ENCODE measurements at places on chromosomes 7 and 10.

DNA sequence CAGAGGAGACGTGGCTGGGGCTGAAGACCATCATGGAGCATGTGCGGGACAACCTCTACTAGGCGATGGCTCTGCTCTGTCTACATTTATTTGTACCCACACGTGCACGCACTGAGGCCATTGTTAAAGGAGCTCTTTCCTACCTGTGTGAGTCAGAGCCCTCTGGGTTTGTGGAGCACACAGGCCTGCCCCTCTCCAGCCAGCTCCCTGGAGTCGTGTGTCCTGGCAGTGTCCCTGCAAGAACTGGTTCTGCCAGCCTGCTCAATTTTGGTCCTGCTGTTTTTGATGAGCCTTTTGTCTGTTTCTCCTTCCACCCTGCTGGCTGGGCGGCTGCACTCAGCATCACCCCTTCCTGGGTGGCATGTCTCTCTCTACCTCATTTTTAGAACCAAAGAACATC lies 22.0 kb upstream of the CPA5 start:
- DNase-seq, result no peak

- no peak for DNase-seq
These were observed 634.4 kb upstream of the POT1 start for GRCh38 chr7:125563964-125564529.

DNA sequence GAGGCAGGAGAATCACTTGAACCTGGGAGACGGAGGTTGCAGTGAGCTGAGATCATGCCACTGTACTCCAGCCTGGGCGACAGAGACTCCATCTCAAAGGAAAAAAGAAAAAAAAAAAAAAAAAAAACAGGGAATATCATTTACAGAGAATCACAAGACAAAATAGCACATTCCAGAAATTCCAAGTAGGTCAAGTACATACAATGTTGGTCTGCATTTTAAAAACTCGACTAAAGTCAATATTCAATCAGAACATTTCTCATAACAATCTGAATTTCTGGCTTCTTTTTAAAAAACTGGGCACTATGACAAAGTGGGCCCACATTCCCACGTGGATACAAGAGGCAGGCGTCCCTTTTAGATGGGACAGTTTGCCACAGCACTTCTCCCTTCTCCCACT lies 12.8 kb downstream of the ZC3HAV1L start:
- DNase-seq, result peak; percentile 35

DNA sequence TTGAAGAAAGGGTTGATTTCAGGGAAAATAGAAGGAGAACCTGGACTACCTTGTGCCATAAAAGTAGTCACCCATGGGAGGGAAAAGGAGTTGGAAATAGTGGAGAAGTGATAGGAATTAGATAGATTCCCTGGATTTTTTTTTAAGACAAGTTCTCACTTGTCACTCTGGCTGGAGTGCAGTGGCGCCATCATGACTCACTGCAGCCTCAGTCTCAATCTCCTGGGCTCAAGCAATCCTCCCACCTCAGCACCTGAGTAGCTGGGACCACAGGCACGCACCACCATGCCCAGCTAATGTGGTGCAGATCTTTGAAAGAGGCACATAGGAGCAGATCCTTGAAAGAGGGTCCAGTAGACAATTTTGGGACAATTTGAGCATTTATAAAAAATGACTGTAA lies 9.5 kb upstream of the BLNK start:
- no peak for DNase-seq

GRCh38 chr10:63887023-63887589 lies 365.9 kb downstream of the REEP3 start:
- no peak for DNase-seq

DNA sequence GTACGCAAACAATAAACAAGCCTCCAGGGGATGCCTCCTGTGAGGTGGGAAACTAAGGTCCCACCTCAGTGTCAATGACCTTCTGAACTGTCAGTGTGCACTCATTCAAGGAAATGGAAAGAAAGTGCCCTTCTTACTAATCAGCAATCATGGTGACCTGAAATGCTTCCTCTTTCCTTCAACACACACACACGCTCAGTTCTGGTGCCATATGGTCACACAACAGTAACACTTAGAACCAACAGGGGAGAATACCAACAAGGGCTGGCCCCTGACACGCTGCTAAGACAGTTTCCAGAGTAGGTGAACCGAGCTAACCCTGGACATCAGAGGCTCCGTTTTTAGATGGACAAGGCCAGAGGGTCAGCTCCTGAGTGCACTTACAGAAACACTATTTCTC lies 42.1 kb upstream of the EFCAB10 start:
- DNase-seq, result no peak

DNA sequence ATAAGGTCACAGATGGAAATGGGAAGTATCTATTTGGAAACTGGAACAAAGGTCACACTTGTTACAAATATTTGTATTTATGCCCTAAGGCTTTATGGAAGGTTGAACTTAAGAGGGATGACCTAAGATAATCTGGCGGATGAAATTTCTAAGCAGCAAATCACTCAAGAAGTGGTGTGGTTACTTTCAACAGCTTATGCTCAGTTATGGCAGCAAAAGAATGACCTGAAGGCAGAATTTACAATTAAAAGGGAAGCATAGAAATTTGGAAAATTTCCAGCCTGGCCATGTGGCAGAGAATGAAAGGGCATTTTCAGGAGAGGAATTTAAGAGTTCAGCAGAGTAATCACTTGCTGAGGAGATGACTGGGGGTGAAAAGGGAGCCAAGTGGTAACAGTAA lies 95.8 kb upstream of the TNS3 start:
- DNase-seq, result peak; percentile 64

- peak; percentile 86 for DNase-seq
These were observed 72.2 kb downstream of the MCU start for GRCh38 chr10:72764151-72764550.

DNA sequence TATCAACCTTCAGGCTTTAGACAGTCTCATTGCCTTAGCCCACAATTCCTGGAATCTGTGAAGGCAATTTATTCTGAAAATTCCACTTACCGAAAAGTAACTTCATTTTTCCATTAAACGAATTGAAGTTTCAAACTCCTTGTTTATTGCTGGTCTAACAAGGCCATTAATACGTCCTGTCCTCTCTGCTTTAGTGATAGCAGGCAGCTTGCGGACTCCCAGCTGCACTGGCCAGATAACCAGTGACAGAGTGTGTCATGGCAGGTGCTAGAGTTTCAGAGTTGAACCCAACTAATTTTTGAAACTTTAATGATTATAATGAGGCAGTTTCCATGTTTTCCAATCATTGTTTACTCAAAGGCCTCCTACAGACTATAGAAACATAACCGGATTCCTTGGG lies 31.1 kb downstream of the LOXL4 start:
- DNase-seq, result no peak

GRCh38 chr7:22640269-22640668 lies 86.7 kb upstream of the IL6 start:
- DNase-seq, result no peak

DNA sequence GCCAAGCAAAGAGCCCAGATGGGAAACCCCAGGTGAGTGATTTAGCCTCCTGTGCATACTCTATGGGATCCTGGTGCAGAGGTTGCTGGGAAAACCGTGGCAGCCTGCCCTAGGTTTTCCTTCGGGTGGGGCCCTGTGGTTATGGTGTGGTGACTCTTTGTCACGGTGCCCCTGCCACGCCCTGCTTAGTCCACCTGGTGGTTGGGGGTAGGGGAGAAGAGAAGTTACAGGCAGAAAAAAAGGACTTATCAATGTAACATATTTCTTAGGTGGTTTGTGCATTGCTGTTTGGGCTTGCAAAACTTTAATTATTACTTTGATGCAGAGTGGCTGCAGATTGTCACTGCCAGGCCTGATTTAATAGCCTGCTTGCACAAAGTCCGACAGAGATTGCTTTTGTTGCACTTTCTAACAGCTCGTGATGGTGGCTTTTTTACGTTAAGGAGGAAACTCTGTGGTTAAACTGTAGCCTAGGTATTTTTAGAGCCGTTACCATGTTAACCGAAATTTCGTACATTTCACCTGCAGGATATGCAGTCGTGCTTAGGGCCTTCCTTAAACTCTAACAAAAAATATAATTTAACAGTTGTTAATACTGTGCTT lies 197.4 kb downstream of the RNLS start:
- DNase-seq, result no peak

DNA sequence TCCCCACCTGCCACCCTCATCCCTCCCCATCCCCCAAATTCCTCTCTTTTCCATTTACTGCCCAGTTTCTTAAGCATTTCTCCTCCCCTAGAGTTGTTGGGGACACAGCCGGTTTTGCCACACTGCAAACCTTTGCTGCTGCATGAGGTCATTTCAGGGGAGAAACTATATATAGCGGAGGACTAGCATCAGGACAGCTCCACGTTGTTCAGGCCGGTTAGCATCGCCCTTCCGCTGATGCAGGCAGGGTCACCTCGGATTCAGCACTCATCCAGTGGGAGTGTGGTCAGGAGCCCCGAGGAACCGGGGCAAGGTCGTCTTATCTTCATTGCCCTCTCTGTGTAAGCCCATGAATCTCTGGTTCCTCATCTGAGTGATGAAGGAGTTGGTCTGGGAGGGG lies 15.6 kb downstream of the UBTD1 start:
- no peak for DNase-seq

- peak; percentile 23 for DNase-seq
These were observed 166.2 kb upstream of the ASAH2 start for GRCh38 chr10:50417486-50417885.

DNA sequence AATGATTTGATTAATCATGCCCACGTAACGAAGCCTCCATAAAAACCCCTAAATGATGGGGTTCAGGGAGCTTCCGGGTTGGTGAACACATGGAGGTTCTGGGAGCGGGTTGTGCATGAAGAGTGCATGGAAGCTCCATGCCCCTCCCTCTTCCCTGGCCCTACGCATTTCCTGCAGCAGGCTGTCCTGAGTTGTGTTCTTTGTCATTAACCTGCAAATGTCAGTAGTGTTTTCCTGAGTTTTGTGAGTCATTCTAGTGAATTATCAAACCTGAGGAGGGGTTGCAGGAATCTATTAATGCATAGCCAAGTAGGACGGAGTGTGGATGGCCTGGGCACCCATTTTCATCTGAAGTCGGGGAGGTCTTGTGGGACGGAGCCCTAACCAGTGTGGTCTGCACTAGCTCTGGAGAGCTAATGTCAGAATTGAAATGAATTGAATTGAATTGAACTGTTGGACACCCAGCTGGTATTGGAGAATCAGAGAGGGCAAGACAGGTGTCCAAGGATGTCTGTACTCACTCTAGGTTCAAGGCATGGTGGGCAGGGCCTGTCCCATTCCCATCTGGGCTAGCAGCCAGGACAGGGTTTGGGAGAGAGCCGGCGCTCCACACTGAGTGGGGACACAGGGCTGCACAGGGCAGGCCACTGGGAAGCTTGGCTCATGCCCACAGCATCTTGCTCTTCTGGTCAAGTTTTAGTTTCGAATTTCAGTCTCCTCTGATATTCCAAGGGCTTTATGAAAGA lies 22.3 kb upstream of the ARHGAP22 start:
- no peak for DNase-seq

GRCh38 chr7:159141660-159142059 lies 3.0 kb downstream of the VIPR2 start:
- DNase-seq, result no peak

DNA sequence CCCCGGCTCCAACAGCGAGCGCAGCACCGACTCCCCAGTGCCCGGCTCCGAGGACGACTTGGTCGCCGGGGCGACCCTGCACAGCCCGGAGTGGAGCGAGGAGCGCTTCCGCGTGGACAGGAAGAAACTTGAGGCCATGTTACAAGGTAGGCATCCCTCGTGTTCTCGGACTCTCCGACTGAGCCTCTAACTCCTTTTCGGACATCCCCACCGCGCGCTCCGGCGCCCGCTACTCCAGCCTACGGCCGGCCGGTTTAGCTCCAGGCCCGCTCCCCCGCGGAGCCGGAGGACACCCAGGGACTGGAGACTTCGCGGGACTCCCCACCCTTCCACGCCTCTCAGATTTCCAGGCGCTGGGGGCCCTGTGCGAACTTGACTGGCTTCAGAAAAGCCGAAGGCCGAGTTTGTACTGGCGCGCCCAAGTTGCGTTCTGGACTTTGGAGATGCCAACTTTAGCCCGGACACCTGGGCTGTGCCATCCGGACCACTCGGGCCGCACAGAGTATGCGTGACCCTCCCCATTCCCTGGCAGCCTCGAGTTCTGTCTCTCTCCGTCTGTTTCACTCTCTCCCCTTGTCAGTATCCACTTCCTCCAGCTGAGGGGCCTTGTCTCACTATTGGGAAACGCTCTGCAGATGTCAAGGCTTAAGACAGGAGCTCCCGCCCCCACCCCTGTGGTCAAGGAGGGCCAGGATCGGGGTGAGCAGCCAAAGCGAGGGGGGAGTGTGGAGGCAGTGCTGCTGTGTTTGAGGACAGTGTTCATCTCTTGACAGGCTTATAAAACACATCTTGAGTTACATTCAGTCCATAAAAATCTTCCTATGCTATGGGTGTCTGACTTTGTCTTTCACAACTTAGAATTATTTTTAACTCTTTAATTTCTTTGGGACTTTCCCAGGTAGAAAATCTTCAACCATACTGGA lies 777 bp downstream of the BICC1 start:
- peak; percentile 78 for DNase-seq

GRCh38 chr10:81177651-81178244 lies 640.0 kb downstream of the SH2D4B start:
- DNase-seq, result no peak

GRCh38 chr10:78933828-78934531 lies 134.8 kb upstream of the ZMIZ1 start:
- DNase-seq, result no peak

- no peak for DNase-seq
These were observed 77.6 kb upstream of the MAGI2 start for GRCh38 chr7:79531116-79531515.

Data from fibroblast of gingiva (primary cell).